Natural killer cell (primary cell): ENCODE measurements at places on chromosomes 5 and 9. TPM values are rescaled to one million over a fixed set of nuclear protein-coding genes. Genes with fewer than 3 reads are reported as not detected.

The GZMA gene
- total RNA-seq: 530 TPM

GRCh38 chr5:141172381-141173204, at the start of gene PCDHB7:
Gene PCDHB7 (plus strand): TSS chr5:141172644. CDS start chr5:141172836, 192 bp downstream.
- DNase-seq: no peak

The CDH10 gene
- not detected for total RNA-seq

- no peak for DNase-seq
These were observed 174.7 kb upstream of the NFIB start for GRCh38 chr9:14488421-14489190.

GRCh38 chr9:79877943-79878602, 306.3 kb downstream of the TLE4 start:
- no peak for DNase-seq

GRCh38 chr9:91914937-91915336, 35.1 kb downstream of the ROR2 start:
- no peak for DNase-seq

The CEL gene
- total RNA-seq: 0.18 TPM

The PCDHB8 gene
- not detected for total RNA-seq

- DNase-seq: no peak
These were observed 88.2 kb downstream of the FRMD3 start for GRCh38 chr9:83449983-83450382.

DNA sequence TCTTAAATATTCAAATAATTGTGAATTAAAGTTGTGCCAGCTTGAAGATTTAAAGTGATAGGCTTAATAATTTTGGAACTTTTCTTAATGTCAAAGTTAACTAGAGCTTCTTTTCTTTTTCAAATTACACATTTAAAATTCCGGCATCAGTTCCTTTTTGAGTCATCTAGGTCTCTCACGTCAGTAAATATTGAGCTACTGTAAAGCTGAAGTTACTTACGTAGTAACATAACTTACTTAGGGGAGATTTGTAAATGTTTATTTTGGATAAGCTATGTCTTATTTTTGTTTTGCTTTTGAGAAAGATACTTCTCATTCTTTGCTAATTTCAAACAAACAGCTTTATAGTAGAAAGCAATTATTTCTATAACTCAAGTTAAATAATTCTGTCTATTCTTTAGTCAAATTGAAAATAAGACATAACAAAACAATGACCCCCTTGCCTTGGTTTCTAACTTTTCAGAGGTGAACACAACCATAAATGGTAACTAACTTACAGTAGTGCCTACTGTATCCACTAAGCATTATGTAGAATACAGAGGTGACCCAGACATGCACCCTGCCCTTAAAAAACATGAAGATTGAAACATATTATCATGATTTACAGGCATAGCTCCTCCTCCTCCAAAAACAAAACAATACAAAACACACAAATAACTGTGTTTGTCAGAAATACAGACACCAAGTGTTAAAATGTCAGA, 29.8 kb downstream of the CD274 start:
- DNase-seq: no peak

The C5orf46 gene
- total RNA-seq: not detected

- DNase-seq: peak; percentile 74
These were observed 47.6 kb downstream of the THBS4 start for GRCh38 chr5:80082731-80083100.

- DNase-seq: no peak
These were observed 43.0 kb downstream of the ARHGAP26 start for GRCh38 chr5:142813220-142813619.

The PARP8 gene
- 372 TPM for total RNA-seq

- no peak for DNase-seq
These were observed 94.0 kb downstream of the PHF2 start for GRCh38 chr9:93670208-93671019.

The ADAMTS16 gene
- total RNA-seq: not detected

DNA sequence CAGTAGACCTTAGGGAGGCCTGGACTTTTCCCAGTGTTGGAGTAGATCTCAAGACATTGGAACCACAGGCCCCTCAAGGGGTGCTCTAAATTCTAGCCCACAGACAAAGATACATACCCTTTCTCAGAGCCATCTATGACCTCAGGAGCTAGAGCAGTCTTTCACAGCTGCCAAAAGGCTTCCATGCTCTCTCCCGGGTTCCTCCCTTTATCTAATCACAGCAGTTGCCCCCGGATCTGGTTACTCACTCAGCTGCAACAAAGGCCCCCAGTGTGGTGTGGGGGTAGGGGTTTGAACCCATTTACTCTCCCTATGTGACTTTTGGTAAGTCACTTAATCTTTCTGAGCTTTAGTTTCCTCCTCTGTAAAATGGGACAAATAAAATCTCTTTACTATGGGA, 27.0 kb downstream of the POU4F3 start:
- DNase-seq: no peak
